ENCODE measurements at places on chromosomes 2 and 18.

- DNase-seq, result peak; percentile 36
Measured at GRCh38 chr18:24268784-24269550, 128.7 kb downstream of the OSBPL1A start.

DNA sequence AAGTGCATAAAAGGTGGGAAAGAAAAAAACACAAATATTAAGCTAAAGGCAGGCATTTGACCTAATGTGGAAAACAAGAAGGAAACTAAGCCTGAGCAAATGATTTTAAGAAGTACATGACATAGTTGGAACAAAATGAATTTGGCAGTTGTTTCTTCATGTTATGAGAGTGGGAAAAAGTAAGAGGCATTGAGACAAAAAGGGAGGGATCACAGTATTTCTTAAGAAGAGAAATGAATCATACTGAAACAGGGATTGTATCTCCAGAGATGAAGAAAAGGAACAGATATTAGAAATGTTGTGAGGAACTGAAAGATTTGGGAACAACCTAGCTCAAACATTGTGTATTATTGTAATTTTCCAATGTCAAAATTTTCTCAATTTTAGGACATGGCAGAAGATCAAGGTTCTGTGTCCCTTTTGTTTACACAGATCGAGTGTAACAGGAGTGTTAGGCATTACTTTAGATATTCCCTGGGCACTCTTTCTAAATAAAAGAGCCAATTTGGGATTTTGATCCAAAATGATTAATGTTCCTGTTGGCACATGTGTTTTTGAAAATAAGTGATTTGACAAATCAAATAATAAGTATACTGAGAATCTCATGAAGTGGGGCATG lies 98.6 kb downstream of the CALCRL start:
- DNase-seq, result peak; percentile 13

- DNase-seq, result peak; percentile 44
Measured at GRCh38 chr2:159010340-159010739, 41.9 kb downstream of the TANC1 start.

DNA sequence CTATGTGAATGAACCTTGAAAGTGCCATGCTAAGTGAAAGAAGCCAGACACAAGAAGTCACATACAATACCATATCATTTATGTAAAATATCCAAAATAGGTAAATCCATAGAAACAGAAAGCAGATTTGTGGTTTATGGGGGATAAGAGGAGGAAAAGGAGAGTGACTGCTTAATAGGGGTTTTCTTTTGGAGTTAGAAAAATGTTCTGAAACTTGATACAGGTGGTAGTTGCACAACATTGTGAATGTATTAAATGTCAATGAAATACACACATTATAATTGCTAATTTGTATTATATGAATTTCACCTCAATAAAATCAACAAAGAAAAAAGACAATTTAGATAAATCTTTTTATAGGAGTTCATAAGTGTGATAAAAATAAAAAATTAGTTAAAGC lies 37.1 kb downstream of the MEMO1 start:
- DNase-seq, result no peak

GRCh38 chr2:217886091-217886490 lies 116.7 kb downstream of the TNS1 start:
- DNase-seq, result no peak

- DNase-seq, result no peak
Measured at GRCh38 chr2:134429886-134430285, 176.0 kb downstream of the MGAT5 start.

DNA sequence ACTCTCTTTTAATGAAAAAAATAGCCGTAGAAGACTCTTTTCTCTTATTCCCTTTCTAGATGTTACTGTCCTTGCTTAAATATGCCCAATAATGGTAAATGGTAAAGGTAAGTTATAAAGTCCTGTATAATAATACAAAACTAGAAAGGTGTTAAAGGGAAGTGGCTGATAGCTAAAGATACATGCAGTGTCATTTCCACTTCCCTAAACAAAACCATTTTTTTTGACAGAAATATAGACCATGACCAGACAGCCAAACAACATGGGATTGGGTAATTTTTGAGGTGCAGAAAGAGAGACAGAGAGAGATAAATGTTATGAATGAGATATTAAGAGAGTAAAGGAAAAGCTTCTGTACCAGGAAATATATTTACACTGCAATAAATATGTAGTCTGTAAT lies 731.7 kb upstream of the REG3G start:
- no peak for DNase-seq

GRCh38 chr2:240351826-240352426 lies 83.5 kb upstream of the GPC1 start:
- no peak for DNase-seq

DNA sequence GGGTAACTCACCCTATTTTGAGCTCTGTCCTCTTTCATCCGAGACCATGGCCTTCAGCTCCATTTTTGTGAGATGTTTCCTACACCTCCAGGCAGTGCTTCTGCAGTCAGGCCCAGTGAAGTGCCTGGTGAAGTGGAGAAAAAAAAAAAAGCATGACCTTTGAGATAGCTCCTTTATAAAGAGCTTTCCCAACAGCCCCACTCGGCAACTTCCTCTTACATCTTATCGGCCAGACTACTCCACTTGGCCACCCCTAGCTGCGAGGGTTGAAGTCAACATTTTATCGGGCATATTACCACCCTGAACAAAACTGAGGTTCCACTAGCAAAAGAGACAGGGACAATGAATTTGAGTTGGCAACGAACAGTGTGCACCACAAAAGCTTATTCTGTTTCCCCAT lies 124.8 kb upstream of the RNF152 start:
- no peak for DNase-seq

All from HCEC 1CT (cell line).